ENCODE measurements at places on chromosomes 4 and X.

DNA sequence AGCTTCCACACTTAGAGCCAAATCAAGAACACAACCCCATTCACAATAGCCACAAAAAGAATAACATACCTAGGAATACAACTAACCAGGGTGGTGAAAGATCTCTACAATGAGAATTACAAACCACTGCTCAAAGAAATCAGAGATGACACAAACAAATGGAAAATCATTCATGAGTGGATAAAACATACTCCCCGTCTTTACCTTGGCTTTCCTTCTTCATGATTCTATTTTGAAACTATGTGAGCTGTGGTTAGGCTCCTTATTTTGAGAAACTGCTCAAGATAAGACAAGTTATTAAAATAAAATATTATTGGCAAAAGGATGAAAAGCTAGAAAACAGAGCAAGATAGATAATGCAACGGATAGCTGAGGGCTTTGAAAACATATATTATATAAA, 598.1 kb upstream of the FAT1 start:
- DNase-seq: no peak

GRCh38 chrX:86830685-86831084, 682.4 kb downstream of the DACH2 start:
- no peak for DNase-seq

- no peak for DNase-seq
Measured at GRCh38 chr4:145694929-145695328, 15.0 kb downstream of the C4orf51 start.

- no peak for DNase-seq
Measured at GRCh38 chrX:101416691-101417090, 8.7 kb downstream of the HNRNPH2 start.

- DNase-seq: no peak
Measured at GRCh38 chr4:40182954-40183353, 13.9 kb upstream of the RHOH start.

All from adrenal gland (tissue), 19 donors.